CD8-positive, alpha-beta memory T cell (primary cell): ENCODE measurements at places on chromosomes 12 and 14.

- DNase-seq, result no peak
These were observed 220.2 kb upstream of the NAV3 start for GRCh38 chr12:77610446-77610845.

DNA sequence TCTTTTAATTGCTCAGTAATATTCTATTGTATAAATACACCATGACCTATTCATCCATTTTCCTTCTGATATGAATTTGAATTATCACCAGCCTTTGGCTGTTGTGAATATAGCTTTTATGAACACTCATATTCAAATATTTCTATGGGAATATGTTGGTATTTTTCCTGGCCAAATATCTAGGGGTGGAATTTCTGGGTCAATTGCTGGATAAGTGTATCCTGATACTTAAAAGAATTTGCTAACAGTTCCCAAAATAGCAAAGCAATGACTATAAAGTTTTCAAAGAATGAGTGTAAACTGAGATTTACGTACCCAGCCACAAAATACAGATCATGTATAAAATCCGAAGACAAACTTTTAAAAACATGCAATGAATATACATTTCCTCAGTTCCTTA is 148.7 kb upstream of the CLEC14A start:
- no peak for DNase-seq

DNA sequence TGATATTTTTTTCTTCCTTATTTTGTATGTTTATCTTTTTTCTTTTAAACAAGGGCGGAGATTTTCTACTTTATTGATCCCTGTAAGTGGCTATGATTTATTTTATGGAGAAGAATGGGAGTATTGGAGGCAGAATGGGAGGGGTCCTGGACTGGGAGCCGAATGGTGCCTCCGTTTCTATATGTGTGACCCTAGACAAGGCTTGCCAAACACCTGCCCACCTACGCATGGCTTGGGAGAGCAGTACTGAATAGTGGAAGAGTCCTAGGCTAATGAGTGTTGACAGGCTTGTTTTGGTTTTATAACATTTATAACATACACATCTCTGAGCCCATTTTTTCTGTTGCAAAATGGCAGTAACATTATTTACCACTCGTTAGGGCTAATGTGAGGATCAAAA is 29.0 kb downstream of the STK38L start:
- no peak for DNase-seq

- DNase-seq, result no peak
These were observed 21.2 kb upstream of the DLGAP5 start for GRCh38 chr14:55212634-55213033.

DNA sequence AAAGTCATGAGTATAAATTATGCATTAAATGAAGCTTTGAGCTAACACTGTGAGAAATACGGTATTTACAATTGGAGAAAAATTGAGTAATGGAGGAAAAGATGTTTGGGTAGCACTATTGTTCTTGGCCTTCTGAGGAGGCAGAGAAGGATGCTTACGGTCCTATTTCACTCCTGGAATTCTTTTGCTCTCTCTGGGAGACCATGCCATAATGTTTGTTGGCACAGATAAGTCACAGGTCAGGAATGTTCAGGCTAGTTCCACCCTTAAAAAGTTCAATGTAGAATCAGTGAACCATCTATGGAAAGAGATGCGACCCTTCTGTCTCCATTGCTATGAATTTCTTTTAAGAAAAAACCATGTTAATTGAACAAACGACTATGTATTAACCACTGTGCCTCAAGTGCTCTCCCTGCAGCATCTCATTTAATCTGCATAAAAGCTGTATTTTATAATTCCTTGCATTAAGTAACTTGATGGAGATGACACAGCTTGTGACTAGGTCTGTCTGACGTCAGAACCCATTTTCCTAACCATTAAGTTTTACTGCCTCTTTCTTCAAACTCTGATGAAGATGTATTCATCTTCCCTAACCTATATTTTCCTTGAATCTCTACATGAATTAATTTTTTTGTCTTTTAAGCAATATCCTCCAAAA is 9.5 kb downstream of the BATF start:
- no peak for DNase-seq

- DNase-seq, result no peak
These were observed 190.8 kb downstream of the ADAMTS20 start for GRCh38 chr12:43361031-43361710.

DNA sequence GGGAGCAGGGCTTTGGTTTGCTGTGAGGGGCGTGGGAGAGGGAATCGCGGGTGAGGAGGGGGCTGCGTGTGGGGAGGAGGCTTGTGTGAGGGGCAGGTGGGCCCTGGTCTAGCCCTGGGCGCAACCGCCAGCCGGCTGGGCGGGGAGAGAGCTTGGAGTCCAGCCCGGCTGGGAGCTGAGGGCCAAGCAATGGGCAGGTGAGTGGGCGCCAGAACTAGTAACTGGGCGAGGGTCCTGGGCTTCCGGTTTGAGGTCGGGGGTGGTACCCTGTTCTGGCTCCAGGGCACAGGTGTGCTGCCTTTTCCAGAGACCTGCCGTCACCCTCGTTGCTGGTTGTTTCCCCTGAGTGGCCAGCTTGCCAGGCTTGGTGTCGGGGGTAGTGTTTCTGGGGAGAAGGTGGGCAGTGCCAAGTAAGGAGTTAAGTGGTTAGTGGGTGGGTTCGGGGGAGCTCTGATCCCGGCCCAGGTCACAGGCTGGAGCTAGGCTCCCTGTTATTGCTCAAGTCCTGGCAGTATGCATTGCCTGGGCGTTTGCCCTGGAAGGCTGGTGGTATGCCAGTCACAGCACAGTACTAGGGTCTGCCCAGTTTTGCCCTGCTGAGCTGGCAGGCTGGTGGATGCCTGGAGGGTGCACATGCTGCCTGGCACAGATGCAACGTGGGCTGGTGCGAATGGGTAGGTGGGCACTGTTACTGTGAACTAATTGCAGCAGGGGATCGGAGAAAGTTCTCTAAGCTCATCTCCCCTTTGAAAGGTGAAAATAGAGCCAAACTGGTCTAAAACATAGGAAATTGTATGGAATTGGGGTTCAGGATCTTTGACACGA is 683 bp downstream of the CIPC start:
- DNase-seq, result peak; percentile 62

DNA sequence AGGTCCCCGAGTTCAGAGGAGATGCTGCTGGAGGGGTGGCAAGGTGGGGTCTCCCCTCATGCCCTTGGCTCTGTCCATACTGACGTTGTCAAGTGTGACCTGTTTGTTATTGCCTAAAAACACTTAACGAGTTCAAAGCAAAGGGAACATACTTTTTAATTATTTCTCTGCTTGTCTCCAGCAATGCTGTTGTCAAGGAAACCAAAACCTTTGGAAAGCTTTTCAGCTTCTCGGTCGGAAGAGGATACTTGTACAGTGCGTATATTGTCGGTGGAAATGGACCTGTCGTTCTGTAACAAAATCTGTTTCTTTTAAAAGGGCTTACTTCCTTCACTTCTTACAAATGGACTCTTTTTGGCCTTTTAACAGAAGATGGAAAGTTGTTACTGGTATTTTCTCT is 73.9 kb downstream of the SLC25A47 start:
- no peak for DNase-seq

DNA sequence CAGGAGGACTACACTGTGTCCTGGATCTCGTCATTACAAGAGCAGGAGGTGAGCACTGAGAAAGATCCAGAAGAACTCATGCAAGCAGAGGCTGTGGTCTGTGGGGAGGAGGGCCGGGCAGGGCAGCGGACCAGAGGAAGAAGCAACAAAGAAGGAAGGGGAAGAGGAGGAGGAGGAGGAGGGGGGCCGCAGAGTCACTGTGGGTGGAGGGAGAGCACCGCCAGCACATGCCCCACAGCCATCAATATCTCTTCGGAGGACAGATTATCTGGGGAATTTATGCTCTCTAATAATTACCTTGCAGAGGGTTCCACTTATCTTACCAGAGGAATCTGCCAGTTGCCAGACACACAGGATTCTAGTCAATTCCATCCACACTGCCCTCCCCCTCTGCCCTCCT is 105.6 kb downstream of the DPF3 start:
- DNase-seq, result no peak

GRCh38 chr12:76085520-76085868 is 1.0 kb upstream of the NAP1L1 start:
- peak; percentile 58 for DNase-seq

DNA sequence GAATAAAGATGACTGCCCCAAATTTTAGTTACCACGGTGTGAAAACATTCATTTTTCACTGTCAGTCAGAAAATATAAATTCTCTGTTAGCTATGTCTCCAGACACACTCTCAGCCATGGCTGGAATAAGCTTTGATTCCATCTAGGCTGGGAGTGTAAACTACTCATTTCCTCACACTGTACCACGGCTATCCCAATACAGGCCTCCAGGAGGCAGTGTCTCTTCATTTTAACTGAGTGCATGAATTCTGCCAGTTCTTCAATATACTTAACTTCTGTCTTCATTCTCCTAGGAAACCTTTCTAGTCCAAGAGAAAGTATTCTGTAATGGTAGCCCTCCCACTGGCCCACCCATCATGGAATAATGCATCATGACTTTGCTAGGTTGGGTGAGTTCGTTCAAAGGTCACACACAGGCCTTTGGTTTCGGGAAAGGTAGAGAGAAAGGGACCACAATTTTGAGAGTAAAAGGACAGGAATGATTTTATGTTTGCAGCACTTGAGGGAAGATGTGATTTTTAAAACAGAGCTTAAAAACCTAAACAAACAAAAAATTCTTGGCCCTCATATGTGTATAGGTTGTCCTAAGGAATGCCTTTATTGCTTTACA is 381.1 kb downstream of the SEC23A start:
- no peak for DNase-seq
